ENCODE measurements at places on chromosomes 3 and 15.
A peak's percentile ranks its signal among the peaks of the same experiment; 100 is the strongest.

DNA sequence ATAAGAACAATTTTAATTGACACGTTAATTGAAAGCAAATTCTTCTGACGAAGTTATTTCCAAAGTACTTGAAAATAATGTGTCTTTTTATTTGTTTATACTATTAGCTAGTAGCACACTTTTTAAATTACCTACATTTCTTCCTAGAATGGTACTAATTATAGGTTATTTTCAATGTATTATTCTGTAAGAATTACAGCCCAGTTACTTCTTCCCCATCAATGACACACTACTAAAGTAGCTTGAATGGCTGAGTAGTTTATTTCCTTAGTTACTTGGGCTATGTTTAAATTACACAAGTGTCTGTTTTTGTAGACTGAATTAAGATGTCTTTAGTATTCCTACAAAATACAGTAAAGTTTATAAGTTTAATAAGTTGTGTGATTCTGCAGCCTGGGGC, 217.6 kb upstream of the IL12A start:
- H3K4me1 ChIP-seq = peaks cover 59% of the 10 kb centered on the region
- DNase-seq = no peak
- no peak overlapping the region for H3K4me3 ChIP-seq
- H3K36me3 ChIP-seq = peaks cover 9% of the 10 kb centered on the region
- H3K27ac ChIP-seq = no peak overlapping the region
- no peaks in the 10 kb centered on the region for H3K27me3 ChIP-seq

GRCh38 chr15:85618956-85619491, 175.7 kb downstream of the KLHL25 start:
- no peaks in the 10 kb centered on the region for H3K27me3 ChIP-seq
- no peak for DNase-seq
- H3K4me3 ChIP-seq = no peak overlapping the region
- H3K4me1 ChIP-seq = peaks cover 40% of the 10 kb centered on the region
- no peaks in the 10 kb centered on the region for H3K36me3 ChIP-seq

DNA sequence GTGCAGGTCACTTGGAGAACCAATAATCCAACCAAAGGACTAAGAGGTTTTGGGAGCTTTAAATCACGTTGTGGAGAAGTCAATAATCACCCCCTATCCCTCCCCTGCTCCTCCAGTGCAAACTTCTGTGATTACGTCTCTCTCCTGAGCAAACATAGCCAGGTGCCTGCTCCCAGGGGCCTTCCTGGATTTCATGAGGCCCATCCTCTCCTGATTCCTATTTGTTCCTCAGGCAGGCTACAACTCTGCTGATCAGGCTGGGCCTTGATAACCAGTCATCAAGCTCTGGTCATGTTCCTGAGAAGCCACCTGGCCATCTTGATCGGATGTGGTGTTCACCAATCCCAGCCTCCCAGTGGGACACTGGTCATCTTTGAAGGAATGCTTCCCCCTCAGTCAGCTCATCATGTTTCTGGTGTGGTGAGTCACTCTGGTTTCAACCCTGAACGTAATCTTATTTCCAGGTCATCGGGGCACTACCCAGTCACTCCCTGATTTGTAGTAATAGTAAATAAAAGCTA, 2.9 kb upstream of the ZNF710 start:
- no peaks in the 10 kb centered on the region for H3K36me3 ChIP-seq
- peaks cover 2% of the 10 kb centered on the region for H3K27me3 ChIP-seq

DNA sequence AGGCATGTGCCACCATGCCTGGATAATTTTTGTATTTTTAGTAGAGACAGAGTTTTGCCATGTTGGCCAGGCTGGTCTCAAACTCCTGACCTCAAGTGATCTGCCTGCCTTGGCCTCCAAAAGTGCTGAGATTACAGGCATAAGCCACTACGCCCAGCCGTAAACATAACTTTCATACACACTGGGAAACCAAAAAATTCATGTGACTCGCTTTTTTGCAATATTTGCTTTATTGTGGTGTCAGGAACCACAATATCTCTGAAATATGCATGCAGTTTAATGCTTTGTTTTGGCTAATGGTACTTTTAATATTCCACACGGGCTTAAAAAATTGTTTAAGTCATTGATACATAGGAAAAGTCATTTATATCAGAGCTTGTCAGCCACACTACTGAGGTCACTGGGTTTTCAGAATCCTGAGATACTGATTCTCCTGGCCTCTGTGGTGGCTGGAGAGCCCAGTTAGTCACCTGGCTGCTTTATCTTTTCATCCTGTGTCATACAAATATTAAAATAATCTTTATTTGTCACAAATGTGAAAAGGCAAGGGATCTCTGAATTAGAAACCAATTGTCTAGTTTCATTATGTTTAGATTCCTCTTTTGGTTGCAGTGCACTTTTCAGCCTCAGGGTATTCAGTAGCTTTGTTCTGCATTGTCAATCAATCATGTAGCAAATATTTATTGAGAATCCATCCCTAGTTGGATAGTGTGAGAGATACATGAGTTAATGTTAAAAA, 10.0 kb downstream of the TMEM62 start:
- DNase-seq = no peak
- H3K4me3 ChIP-seq = no peak overlapping the region
- H3K27me3 ChIP-seq = no peaks in the 10 kb centered on the region
- H3K27ac ChIP-seq = no peak overlapping the region
- no peaks in the 10 kb centered on the region for H3K4me1 ChIP-seq

GRCh38 chr3:58324391-58325390, 8.0 kb upstream of the PXK start:
- H3K36me3 ChIP-seq = peaks cover 4% of the 10 kb centered on the region
- DNase-seq = no peak
- peaks cover 22% of the 10 kb centered on the region for H3K4me1 ChIP-seq
- H3K27me3 ChIP-seq = no peaks in the 10 kb centered on the region
- H3K27ac ChIP-seq = peak overlapping the region; percentile 66

- H3K36me3 ChIP-seq = no peaks in the 10 kb centered on the region
- H3K4me1 ChIP-seq = no peaks in the 10 kb centered on the region
- DNase-seq = no peak
Measured at GRCh38 chr3:157529085-157529484, 25.9 kb upstream of the VEPH1 start.

DNA sequence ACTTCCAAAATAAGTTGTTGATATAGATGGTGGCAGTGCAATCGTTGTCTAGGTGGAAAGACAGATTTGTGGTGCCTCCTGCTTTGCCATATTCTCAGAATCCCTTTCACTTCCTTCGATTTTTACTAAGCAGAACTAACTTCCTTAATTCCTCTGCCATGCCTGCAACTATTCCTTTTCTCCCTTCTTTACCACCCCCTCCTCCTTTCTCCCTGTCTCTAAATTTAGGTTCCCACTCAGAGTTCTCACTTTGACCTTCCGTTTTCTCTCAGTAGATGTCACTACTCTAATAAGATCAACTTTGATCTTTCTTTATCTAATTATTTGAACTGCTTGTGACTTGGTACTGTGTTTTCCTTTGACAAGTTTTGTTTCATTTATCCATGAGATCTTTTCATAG, 351.2 kb downstream of the LPP start:
- H3K27me3 ChIP-seq = no peaks in the 10 kb centered on the region
- no peak for DNase-seq
- H3K4me3 ChIP-seq = no peak overlapping the region
- H3K36me3 ChIP-seq = peaks cover 30% of the 10 kb centered on the region

DNA sequence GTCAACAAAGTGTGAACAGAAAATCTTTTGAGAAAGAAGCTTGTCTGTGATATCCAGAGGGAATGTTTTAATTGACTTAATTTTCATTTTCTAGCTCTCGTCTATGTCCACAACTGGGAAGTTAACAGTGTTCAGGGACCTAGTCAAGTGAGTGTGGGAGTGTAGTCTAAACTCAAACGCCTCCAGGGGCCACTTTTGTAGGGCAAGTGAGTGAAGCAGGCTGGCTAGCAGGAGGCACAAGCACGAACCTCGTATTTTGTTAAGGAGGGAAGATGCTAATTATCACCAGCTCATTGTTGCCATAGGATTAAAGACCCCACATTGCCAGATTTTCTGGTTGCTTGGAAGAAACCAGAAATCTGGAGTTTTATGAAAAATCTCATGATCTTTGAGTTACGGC, 135.8 kb downstream of the CPNE4 start:
- H3K4me3 ChIP-seq = no peak overlapping the region
- H3K36me3 ChIP-seq = no peaks in the 10 kb centered on the region
- H3K27me3 ChIP-seq = peaks cover 11% of the 10 kb centered on the region
- no peaks in the 10 kb centered on the region for H3K4me1 ChIP-seq
- DNase-seq = no peak

- H3K27me3 ChIP-seq = peaks cover 5% of the 10 kb centered on the region
- no peaks in the 10 kb centered on the region for H3K4me1 ChIP-seq
- H3K36me3 ChIP-seq = no peaks in the 10 kb centered on the region
- H3K4me3 ChIP-seq = no peak overlapping the region
Measured at GRCh38 chr3:17039594-17039993, 154.8 kb downstream of the PLCL2 start.

DNA sequence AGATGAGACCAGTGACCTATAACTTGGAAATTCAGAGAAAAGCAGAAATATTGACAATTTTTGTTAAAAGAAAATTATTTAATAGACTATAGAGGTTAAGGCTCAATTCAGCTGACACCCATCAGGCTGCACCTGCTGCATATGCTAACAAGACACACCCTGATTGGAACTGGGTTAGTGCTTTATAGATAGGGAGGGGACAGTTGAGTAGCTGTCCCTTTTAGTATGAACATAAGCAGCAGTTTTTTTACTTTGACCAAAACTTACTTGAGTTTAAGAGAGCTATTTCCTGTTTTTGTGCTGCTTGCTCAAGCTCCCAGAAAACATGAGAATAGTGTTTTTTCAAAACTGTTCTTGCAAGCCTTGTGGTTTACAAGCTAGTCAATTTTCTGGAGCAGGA, 292.6 kb downstream of the LRRC3B start:
- H3K4me1 ChIP-seq = no peaks in the 10 kb centered on the region
- DNase-seq = no peak
- H3K27ac ChIP-seq = no peak overlapping the region
